Renal cortex interstitium (tissue), 15 donors: ENCODE measurements at places on chromosomes 5 and 9.

DNA sequence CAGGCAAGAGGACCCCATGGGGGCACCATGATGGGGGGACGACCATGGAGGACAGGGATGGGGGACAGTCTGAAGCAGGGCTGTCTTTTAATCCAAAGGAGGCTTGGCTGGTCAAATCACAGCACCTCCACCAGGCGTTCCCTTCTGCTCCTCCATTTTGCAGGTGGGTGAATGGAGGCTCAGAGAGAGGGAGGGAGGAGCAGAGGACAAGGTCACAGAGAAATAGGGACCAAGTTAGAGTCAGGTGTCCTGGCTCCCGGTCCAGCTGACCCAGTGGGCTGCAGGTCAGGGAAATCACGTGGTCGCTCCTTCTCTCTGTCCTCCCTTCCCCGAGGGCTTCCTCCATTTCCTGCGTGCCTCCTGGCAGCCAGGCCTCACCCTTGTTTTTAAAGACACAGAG, 156.4 kb upstream of the SMIM23 start:
- DNase-seq, result no peak

DNA sequence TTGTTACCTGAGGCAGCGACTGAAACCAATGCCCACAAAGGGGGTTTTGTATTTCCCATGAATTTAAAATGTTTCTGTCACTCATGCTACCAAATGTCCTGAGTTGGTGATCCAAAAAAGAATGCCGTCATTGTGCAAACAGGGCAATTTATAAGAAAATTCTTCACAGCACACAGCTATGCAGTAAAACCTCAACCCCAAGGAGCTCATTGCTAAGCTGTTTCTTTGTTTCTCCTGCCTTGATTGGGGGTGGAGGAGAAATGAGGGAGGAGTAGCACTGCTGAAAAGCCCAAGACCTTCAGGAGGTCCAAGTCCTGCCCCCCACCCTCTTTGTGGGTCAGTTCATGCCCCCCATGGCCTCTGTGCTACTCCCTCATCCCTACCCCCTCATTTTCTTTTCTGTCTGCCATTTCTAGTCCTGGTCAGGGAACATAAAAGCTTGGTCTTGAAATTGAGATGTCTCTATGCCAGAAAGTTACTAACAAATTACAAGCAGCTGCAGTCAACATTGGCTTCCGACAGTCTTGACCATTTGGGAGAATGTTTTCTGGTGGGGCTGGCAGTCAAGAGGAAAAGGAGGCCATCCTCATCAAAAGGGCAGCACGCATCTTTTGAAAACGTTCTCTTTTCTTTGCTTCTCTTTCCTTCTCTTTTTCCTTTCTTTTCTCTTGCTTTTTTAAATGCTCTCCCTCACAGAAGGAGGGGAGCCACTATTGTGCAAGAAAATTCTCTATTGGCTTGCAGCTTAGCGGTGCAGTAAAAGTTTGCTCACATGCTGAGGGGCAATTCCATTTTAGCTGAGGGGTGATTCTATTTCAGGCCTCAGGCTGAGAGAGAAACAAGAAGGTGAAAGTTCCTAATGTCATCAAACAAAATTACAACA, 133.3 kb downstream of the GCNT1 start:
- DNase-seq, result no peak

- no peak for DNase-seq
Observed at GRCh38 chr5:141773779-141774562, 91.9 kb upstream of the ARAP3 start.

DNA sequence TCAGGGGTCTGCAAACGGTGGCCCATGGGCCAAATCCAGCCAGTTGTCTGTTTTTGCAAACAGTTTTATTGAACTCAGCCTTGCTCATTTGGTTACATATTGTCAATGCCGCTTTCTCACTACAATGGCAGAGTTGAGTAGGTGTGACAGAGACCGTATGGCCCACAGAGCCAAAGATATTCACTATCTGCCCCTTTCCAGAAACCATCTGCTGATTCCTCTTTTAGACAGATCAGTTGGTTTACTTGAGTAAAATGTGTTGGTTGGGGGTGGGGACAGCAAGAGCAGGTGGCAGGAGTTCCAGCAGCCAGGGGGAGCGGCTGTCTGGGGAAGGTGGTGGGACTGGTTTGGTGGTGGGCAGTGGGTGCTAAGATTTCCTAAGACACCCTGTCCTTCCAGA, 54.8 kb downstream of the COL27A1 start:
- no peak for DNase-seq

DNA sequence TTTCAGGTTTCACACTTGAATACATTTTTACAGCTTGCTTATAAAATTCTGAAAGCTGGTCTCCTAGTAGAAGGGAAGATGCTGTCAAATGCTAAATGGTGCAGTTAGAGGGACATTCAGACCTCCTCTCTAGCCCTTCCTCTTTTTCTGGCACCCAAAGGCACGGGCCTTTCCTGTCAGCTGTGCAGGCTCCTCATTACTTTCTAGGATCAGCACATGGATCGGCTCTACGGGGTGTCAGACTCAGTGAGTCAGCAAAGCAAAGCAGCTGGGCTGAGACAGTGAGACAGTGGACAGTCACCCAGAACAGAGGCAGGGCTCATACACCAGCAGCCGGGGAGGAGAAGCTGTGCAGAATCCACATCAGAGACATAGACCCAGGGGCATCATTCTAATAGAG, 80.0 kb upstream of the TNC start:
- DNase-seq, result peak; percentile 46

DNA sequence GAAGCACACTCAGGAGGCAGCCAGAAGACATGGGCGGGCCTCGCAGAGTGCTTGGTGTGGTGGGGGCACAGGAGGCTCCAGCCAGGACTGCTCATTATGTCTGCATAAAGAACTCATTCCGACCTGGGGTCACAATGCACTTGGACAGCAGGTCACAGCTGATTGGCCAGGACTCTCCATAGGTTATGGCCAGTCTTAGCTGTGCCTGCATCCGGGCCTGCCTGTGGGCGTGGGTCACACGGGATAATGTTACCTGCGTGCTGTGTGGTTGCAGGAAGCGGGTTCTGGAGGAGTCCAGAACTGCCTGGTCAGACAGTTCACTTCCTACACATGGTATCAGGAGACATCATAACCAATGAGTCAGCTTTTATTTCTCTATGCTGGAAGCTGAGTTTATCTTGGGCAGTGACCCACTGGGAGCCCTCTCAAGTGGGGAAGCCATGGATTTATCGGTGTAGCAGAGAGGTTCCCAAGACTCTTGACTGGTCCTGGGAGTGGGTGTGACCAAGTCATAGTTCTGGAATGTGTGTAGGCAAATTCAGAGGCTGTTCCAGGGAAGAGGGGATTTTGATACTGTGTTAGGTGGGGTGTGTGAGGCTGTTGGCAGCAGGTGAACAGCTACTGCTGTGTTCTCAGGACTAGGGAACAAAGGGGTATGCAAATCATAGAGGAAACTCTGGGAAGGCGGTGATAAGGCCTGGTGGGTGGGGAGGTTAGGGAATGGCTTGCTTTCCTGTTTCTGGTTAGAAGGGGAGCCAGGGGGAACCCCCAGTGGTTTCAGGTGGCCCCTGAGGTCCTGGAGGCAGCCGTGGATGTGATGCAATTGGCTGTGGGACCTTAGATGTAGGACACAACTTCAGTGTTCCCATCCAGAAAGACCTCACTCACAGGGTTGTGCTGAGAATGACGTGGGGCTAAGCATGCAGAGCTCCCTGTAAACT, 51.3 kb downstream of the ARHGEF37 start:
- DNase-seq, result no peak

DNA sequence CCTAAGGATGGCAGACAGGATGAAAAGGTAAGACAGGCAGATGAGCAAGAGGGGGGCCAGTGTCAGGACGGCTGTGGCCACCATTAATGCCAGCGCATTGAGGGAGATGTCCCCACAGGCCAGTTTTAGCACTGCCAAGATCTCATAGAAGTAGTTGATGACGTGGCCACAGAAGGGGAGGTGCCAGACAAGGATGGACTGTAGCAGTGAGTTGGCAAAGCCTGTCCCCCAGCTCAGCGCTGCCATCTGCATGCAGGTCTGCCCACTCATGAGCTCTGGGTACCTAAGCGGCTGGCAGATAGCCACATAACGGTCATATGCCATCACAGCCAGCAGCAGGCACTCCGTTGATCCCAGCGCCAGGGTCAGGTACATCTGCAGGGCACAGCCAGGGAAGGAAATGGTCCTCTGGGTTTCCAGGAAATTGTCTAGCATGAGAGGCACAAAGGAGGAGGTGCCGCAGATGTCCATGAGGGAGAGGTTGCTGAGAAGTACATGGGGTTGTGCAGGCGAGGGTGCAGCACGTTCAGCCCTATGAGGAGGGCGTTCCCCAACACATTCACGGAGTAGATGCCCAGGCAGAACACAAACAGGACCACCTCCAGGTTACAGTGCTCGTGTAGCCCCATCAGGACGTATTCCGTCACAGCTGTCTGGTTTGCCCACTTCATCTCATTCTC, 10.8 kb downstream of the OR13J1 start:
- DNase-seq, result no peak

DNA sequence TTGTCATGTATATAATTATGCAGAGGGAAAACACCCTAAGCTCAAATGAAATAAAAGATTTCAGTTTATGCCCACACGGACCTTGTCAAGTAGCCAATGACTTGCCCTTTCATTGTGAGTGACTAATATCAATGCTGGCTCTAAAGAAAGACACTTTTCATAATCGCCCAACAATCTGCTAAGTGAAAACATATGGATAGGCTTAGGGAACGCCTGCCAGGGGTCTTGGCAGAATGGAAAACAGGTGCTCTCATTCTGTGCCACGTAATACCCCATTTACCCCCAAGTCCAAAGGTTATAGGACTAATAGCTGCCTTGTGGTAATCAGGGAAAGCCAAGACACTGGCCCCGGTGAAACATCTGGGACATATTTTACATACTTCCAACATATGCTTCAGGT, 157.7 kb downstream of the SLF1 start:
- DNase-seq, result no peak

DNA sequence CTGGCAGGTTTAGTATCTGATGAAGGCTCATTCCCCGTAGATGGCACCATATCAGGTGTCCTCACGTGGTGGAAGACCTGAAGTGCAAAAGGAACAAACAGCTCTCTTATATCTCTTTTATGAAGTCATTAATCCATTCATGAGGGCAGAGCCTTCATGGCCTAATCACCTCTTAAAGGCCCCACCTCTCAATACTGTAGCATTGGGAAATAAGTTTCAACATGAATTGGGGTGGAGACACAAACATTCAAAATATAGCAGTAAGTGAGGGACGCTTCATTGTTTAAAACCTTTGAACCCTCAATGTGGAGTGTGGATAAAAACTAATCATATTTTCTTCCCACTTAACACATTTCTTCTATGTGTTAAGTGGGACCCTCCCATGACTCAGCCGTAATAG, 489.4 kb upstream of the WWC1 start:
- DNase-seq, result no peak

GRCh38 chr5:168654211-168654721, 75.1 kb upstream of the PANK3 start:
- no peak for DNase-seq

- DNase-seq, result no peak
Observed at GRCh38 chr9:136820971-136821825, 13.4 kb downstream of the RABL6 start.

DNA sequence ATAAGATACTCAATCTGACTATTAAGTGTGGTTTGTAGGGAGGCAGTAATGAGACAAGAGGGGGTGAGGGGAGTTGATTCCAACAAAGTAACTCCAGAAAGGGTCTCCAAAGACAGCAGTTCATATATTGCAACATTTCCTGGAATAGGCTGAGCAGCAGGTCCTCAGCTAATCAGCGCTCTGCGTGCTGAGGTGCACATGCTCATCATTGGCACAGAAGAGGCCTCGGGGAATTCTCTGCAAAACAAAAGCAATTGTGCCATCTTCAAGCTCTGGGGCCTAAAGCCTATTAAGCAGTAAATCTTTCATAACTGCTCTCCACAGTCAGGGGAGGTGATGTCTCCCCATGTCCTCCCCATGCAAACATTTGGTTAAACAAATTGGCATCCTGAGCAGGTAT, 357.3 kb downstream of the SPOCK1 start:
- no peak for DNase-seq

GRCh38 chr5:12245429-12245828, 341.2 kb upstream of the CTNND2 start:
- no peak for DNase-seq

DNA sequence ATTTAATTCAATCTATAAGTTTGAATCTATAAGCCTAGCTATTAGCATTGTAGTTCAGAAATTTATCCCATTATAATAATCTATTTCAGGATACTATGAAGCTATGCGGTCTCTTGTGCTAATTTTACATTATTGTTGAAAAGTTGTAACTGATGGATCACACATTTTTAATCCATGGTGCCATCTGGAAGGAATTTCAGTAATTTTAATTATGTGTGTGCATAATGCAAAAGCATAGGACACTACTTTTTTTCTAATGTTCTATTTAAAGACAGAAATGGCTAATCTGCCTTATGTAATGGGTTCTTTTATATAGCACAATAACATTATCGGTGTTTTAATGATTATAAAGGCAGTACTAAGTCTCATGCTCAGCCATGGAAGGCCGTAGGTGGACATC, 90.6 kb downstream of the HOMER1 start:
- no peak for DNase-seq

- DNase-seq, result no peak
Observed at GRCh38 chr9:89751079-89751825, 146.4 kb downstream of the GADD45G start.

DNA sequence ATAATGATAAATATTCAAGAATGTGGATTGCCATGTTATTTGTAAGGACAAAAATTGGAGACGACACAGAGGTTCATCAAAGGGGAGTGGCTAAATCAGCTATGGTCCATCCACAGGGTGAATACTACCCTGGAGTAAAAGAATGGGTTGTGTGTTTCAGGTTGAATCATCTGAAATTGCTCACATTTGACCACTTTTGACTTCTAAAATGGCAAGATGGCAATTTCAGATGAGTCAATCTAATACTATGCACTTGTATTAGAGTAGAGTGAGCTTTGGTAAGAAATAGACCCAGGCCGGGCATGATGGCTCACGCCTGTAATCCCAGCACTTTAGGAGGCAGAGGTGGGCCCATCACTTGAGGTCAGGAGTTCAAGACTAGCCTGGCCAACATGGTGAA, 131.8 kb downstream of the GAPVD1 start:
- DNase-seq, result no peak

GRCh38 chr9:129204840-129205239, 26.8 kb upstream of the IER5L start:
- no peak for DNase-seq

GRCh38 chr5:60026161-60026560, 132.6 kb upstream of the PDE4D start:
- no peak for DNase-seq

GRCh38 chr5:151254556-151254955, 1.6 kb downstream of the GM2A start:
- no peak for DNase-seq

- no peak for DNase-seq
Observed at GRCh38 chr9:88673886-88674285, 138.9 kb downstream of the NXNL2 start.

GRCh38 chr5:148969291-148969690, 93.6 kb downstream of the SH3TC2 start:
- no peak for DNase-seq
